ENCODE measurements at places on chromosomes 4 and X.
A peak's percentile ranks its signal among the peaks of the same experiment; 100 is the strongest.

DNA sequence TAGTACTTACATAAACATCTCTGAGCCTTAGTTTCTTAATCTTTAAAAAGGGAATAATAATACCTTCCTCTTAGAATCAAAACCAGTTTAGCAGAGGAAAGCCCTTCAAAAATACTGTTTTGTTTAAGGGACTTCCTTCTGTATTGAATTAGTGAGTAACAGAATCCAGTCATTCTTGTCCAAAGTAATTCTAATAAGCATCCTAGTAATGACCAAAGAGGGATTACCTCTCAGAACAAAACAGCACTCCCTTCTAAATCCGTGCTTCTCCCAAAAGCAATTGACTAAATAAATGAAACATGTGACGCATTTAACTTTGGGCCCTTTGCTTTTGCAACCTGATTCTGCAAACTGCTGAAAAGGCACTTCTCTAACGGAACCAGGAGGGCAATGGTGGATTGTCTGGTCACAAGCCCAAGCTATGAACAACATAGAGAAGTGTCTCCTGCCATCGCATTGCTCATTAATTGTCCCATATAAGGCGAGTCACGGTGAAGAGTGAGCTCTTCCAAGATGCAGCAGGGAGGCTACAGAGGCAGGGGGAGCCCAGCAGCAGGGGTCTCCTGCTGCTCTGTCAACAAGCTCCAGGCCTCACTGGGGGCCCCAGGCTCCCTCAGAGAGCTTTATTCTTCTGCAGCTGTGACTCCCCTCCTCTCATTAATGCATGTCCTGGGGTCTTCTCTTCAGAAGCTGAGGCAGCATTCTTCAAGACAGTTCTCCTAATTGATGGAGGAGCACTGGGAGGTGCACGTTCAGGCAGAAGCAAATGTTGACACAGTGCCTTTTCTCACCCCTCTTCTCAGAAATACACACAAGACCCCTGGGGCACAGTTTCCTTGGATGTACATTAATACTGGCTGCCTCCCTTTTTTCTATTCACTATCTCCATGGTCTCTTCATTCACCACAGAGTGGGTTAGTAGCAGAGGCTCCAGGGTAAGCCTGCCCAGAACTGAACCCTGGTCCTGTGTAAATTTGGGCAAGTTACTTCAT, 419.6 kb upstream of the RASGEF1B start:
- DNase-seq: no peak

GRCh38 chrX:13432414-13433297, 112.8 kb upstream of the ATXN3L start:
- no peak for DNase-seq

DNA sequence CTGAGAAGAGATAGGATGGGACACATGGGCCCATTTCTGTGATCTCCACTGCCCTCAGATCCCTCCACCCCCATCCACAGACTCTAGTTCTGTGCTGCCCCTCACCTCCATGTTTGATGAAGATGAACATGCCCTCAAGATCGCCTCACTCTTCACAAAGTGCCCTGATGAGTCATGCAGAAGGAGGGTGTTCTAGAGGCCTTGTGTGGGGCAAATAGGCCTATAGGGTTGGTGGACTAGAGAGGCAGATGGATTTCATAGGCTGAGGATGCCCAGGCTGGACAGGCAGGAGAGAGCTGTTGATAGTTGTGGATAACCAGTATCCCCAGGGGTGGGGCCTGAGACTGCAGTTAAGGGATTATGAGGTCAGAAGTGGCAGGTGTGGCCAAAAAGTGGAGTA, at the start of gene CXorf65:
TSS of gene CXorf65 (minus strand) at position 314 of the 400 bp plus-strand sequence. CDS start at position 130, 184 bp downstream.
- DNase-seq: no peak

GRCh38 chr4:4914965-4915845, 55.7 kb downstream of the MSX1 start:
- no peak for DNase-seq

- DNase-seq: peak; percentile 42
Observed at GRCh38 chr4:85084371-85085094, 118.0 kb upstream of the WDFY3 start.

DNA sequence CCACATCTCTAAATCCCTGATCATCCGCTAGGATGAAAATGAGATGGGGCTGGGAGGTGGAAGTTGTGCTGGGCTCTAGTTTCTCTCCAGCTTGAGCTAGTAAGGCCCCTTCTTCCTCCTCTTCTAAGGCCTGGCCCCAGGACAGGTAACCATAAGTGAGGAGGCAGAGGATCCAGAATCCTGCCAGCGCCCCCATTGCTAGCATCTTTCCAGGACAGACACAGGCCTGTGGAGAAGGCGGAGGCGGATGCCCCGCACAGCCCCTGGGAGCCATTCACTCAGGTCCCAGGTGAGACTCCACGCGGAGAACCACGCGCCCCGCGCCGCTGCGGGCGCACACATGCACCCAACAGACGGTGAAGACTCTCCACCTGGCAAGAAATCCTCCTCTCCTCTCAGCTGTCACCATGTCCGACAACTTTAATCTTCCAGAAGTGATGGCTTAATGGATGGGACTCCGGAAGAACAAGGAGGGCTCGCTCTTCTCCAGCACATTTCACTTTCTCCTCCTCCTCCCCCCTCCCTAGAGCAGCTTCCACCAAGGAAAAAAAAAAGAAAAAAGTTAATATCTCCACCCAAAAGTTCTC, 793 bp downstream of the ARSJ start:
- DNase-seq: no peak

- DNase-seq: no peak
Observed at GRCh38 chrX:109739625-109740432, 6.8 kb upstream of the ACSL4 start.

DNA sequence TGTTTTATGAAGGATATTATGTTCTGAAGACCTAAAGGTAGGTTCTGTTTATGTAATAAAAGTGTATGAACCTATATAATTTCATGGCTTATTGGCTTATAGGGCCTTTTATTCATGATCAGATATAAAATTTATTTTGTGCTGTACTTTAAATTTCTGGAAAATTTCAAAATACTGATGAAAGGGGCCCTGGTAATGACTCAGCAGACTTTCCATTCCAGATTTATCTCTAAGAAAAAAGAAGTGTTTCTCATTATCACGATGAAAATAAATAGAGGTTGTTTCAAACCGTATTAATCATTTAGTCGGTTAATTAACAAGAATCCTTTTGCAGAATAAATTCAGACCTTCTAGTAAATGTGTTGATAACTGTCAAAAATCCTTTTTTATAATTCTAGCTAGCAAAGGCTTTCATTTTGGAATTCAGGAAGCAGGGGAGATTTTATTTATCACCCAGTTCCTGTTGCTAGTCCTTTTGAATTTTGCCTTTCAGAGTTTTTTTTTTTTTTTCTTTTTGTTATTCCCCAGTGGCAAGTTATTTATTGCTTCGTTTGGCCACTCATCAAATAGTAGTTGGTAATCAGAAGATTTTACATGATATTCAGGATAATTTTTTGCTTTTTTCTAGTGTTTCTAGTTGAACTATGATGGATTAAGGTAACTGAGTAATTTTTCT, 5.4 kb upstream of the TAPT1 start:
- DNase-seq: no peak

DNA sequence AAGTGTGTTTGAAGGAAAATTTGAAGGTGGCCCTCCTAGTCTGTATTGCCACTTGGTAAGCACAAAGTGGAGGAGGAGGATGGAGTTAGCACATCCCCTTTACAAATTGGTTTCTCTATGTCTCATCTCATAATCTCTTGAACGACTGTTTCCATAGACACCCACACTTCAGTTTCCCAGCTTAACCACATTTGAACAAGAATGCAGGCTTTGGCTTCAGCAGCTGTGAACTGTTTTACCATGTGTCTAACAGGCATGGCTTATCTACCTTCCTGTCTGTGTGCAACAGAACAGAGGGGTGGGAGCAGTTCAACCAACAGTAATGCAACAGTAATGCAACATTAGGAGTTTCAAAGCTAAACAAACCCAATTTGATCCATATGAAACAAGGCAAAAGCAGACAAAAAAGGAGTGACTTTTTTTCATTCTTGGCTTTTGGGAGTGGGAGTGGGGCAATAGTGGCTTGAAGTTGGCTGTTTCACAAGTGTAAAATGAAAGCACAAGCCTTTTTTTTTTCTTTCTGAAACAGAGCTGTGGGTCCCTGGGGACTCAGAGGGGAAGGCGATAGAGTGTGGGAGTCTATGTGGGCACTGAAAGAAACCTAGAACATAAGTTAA, 108.0 kb downstream of the ITM2A start:
- peak; percentile 75 for DNase-seq

DNA sequence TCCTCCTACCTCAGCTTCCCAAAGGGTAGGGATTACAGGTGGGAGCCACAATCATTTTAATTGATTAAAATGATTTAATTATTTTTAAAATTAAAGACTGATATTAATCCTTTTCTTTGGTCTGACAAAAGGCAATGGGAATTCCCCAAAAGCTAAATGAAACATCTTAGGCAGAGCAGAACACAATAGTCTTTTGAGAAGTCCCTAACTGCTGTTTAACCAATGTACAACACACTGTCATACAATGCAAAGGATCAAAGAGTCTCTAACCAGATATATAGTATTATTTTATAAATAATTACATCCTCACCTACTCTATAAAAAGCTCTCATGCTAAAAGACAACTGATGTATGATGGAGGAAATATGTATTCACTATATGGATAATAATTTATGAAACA, 47.0 kb downstream of the THAP9 start:
- DNase-seq: no peak

GRCh38 chr4:121876070-121876469, 5.8 kb upstream of the BBS7 start:
- no peak for DNase-seq

DNA sequence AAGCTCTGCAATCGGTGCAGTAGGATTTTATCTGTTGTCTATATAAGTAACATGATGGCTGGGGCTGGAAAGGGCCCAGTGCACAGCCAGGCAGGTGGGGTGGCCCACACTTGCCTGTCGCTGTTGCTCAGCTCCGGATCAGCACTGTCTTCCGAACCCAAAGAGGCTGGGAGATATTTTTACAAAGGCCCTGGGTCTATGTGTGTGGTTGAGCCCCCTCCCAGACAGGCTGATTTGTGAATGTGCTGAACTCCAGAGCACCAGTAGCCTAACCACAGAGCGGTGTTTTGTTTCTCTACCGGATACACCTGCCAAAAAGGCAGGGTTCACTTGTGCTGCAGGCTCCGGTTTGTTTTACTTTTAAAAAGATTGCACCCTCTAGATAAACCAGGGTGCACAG, 33.5 kb upstream of the CHRNA9 start:
- DNase-seq: peak; percentile 96

GRCh38 chr4:7540206-7540605, 105.5 kb upstream of the PSAPL1 start:
- DNase-seq: no peak

GRCh38 chr4:159446266-159446976, 343.5 kb downstream of the RAPGEF2 start:
- DNase-seq: peak; percentile 64

GRCh38 chr4:86483773-86484172, 110.3 kb upstream of the PTPN13 start:
- DNase-seq: no peak

DNA sequence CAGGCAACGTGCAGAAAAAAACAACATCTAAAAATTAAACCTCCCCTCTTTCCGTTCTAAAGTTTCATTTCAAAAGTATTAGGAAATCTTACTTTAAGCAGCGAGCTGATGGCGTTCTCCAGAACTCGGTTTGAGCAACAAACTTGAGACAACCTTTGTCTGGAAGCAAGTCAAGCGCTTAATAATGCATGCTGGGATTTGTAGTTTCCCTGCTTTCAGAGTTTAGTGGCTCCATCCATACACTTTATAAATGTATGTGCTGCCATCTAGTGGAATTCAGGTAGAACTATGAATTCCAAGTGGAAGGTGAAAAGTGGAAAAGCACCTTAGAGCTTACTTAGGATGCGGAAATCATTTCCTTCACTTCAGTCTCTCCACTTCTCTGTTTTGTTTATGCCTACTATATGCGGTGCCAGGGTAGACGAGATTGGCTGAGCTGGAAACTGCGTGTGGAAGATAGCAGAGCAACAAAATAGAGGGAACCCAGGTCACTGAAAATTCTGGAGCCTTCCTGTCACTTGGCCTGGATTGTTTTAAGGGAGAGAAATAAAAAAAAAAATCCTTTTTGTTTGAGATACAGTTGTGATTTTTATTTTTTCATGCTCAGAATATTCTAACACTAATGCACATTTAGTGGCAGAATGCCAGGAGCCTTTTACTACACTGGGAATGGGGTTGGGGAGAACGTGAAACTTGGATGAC, at the start of gene BDH2:
TSS of gene BDH2 (minus strand) at position 144 of the 702 bp plus-strand sequence. CDS start 3,580 bp downstream, outside the sequence.
- DNase-seq: peak; percentile 73

DNA sequence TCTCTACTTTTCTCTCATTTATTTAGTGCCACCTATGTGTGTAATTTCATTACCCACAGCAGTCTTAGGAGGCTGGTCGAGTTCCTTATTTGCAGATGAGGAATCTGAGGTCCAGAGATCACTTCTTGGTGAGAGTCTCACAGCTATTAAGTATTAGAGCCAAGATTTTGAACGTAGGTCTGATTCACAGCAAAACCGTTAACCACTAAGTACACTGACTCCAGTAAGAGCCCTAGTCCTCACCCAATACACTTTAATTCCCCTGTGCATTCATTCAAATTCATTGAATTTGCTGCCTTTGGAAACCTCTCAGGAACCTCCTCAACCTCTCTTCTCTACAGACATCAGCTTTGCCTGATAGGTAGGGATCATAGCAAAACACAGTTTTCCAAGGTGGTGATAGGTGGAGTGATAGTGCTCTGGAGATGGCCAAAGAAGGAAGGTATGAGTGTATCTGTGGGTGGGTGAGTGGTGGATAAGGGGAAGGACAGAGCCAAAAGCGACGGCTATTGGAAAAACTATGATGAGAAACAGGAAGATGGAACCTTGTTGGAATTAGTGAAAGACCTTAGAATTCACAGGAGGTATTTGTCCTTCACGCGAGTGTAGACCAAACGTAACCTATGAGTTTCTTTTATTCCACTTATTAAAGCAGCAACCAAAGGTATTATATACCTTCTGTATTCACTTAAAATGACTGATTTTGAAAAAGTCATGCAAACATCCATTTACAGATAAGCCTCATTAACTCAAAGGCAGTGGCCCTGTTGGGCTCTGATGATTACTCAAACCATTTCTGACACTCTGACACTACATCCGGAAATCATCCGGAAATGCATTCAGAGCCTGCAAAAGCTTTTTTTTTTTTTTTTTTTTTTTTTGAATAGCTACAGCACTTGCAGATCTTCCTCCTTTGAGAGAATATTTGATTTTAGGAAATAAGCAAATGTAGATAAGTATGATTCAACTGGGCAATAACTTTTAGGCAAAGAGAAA, 6.3 kb downstream of the FMR1 start:
- DNase-seq: no peak

DNA sequence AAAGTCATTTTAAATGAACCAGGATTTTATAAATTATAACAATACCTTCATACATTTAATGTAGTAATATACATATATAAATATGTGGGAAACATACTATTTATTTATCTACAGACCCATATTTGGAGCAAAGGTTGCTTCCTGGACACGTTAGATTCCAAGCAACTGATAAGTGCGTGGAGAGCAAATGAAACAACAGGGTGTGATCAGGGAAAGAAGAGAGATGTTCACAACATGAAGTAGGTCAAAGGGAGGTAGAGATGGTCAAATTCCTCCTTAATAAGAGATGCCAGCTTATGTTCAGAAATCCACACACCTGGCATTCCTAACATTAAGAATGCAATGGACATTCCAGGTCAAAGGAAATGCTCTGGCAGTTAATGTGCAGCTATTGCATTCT, 53.1 kb upstream of the HPGD start:
- DNase-seq: no peak

Measured in T-helper 2 cell (primary cell).